ENCODE measurements at places on chromosomes 6 and 20. TPM values are rescaled to one million over a fixed set of nuclear protein-coding genes. Genes with fewer than 3 reads are reported as not detected.

The GPR6 gene
- total RNA-seq: not detected

- no peak for DNase-seq
- H3K4me3 ChIP-seq: no peak overlapping the region
- no peaks in the 10 kb centered on the region for H3K27me3 ChIP-seq
- H3K4me1 ChIP-seq: no peaks in the 10 kb centered on the region
- H3K27ac ChIP-seq: no peak overlapping the region
Observed at GRCh38 chr6:5180636-5181035, 80.1 kb downstream of the LYRM4 start.

DNA sequence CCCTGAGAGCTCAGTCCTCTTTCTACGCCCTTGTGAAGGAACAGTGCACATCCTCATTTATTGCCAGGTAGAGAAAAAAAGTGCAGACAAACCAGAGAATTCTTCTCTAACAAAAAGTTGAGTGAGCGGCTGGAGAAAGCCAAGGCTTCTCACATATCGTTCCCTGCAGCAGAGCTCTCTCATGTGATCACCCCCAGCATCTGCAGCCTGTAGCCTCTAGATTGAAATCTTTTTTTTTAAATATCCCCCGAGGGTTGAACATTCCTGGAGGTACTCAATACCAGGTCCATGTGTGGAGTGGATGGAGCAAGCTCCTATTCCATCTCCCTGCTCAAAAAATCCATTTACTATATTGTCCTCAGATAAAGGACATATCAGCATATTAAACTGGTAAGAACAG lies 22.9 kb upstream of the ZNF133 start:
- no peaks in the 10 kb centered on the region for H3K27me3 ChIP-seq
- H3K27ac ChIP-seq: no peak overlapping the region
- H3K36me3 ChIP-seq: no peaks in the 10 kb centered on the region
- no peak overlapping the region for H3K4me3 ChIP-seq
- no peaks in the 10 kb centered on the region for H3K4me1 ChIP-seq

DNA sequence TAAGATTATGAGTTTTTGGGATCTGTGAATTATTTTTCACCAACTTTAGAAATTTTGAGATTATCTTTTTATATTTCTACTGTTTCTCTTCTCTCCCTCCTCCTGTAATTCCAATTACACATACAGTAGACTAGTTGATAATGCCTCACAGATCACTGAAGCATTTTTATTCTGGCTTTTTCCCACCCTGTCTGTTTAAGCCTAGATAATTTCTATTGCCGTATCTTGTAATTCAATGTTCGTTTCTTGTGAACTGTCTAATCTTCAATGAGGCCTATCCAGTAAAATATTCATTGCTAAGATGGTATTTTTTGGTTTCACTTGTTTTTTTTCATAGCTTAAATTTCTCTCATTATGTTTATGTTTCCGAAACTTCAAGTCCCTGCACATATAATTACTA lies 12.0 kb downstream of the MDN1 start:
- DNase-seq: no peak
- no peaks in the 10 kb centered on the region for H3K36me3 ChIP-seq
- H3K27ac ChIP-seq: no peak overlapping the region
- H3K4me1 ChIP-seq: no peaks in the 10 kb centered on the region
- H3K27me3 ChIP-seq: no peaks in the 10 kb centered on the region
- H3K4me3 ChIP-seq: no peak overlapping the region

GRCh38 chr6:134446218-134446848 lies 128.4 kb upstream of the SGK1 start:
- no peak overlapping the region for H3K4me3 ChIP-seq
- H3K36me3 ChIP-seq: no peaks in the 10 kb centered on the region
- no peak overlapping the region for H3K27ac ChIP-seq

The SOX18 gene
- total RNA-seq: 17.1 TPM

The ADAM33 gene
- total RNA-seq: 29.0 TPM

DNA sequence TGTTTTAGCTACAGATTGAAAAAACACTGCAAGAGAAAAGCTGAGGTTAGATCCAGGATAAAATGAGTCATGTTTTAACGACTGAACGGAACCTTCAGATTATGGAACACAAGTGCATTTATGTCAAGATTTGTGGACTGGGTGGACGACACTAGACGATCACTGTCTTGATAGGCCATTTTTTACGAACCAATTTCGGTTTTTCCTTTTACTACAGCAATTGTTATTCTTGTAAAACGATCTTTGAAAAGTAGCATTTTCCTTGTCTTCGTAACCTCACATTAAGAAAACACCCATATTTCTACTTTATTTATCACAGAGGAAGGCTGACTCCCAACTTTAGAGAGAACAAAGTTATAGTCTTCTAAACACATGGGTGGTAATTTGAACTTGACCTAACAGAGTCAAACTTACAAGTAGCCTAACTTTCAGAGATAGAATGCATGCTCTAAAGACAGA lies 294.2 kb upstream of the TCF21 start:
- no peak overlapping the region for H3K27ac ChIP-seq
- no peak overlapping the region for H3K4me3 ChIP-seq
- H3K36me3 ChIP-seq: no peaks in the 10 kb centered on the region
- H3K27me3 ChIP-seq: peaks cover 3% of the 10 kb centered on the region
- no peaks in the 10 kb centered on the region for H3K4me1 ChIP-seq
- DNase-seq: no peak

The FRK gene
- total RNA-seq: 7.9 TPM

The TTPAL gene
- total RNA-seq: 8.3 TPM

Data from body of pancreas (tissue), 4 donors.